ENCODE measurements at places on chromosomes 3 and 15.

DNA sequence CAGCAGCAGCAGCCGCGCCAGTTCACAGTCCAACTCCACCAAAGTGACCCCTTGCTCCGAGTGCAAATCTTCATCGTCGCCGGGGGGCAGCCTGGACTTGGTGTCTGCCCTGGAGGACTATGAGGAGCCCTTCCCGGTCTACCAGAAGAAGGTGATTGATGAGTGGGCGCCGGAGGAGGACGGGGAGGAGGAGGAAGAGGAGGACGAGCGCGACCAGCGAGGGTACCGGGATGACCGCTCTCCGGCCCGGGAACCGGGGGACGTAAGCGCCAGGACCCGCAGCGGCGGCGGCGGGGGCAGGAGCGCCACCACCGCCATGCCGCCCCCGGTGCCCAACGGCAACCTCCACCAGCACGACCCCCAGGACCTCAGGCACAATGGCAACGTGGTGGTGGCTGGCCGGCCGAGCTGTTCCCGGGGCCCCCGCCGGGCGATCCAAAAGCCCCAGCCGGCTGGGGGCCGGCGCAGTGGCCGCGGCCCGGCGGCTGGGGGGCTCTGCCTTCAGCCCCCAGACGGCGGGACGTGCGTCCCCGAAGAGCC, 224.1 kb upstream of the IL12A start:
- no peak for DNase-seq

DNA sequence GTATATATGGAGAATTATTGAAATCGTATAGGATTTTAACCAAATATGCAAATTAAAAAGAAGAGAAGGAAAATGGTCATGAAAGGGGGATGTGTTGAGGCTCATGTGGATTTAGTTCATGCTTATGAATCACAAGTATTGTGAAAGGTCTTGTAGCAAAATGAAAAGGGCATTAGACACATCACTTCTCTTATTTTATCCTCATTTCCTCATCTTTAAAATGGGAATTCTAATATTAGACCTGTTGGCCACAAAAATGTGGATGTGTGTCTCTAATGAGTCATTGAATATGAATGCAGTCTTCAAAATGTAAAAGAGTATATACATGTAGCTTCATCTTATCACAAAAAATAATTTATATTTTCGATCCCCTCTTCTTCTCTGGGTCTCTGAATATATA, 14.9 kb upstream of the ALCAM start:
- no peak for DNase-seq

GRCh38 chr3:10259036-10259435, 10.8 kb downstream of the TATDN2 start:
- no peak for DNase-seq

DNA sequence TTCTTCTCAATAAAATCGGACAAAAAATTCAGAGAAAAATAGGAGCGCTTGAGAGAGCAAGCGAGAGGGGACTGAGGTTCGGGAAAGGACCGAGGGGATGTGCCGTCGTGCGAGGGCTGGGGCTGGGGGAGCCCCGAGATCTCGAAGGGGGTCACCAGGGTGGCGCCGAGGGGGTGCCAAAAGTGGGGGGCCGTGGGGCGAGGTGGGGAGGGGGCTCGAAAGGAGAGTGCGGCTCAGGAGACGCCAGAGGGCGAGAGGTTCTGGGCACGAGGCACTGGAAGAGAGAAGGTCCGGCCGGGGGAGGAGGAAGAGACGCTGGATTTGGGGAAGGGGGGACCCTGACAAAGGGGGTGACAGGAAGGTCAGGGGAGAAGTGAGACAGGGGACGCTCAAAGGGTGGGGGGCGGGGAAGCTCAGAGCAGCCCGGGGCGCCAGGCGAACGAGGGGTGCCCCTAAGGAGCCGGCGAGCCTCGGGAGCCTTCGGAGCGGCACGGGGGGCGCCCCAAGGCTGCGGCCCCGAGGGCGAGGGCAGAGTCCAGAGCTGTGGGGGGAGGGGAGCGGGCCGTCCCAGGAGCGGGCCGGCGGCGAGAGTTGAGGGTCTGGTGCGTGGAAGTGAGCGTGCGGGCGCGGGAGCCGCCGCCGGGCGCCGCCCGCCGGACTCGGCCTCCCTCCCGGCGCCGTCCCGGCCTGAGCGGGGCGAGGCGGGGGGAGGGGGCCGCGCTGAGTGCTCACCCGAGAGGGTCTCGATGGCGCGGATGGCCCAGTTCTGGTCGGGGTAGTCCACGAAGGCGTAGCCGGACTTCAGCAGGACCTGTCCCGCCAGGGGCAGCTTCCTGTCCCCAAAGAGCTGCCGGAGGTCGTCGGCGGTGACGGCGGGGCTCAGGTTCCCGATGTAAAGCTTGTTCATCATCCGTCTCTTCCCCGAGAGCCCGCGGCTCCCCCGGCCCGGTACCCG, 514 bp downstream of the IGF2BP2 start:
- DNase-seq = no peak

DNA sequence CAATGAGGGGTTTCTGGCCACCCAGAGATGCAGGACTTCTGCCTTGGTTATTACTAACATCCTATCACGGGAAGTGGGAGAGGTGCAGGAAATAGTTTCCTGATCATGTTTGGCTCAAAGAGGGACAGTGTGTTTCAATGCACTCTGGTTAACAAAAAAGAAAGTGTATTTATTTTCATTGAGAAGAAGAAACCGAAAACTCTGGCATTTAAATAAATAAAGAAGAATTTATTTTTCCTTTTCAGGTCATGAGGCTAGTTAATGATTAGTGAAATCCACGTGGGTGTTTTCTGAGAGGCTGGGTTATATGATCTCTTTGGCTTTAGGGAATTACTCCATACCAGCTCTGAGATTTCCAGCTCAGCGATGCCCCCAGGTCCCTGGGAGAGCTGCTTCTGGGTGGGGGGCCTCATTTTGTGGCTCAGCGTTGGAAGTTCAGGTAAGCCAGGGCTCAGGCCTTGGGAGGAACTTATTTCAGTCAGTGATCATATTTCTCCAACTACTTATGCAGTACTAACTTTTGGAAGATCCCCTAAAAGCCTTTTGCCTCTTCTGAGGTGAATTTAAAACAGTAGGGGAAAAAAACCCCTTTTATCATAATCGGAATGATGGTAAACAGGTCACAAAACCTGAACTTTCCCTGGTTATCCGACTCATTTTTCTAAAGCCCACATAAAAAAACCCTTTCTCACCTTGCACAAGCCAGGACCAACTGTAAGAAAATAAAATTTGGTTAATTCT, at the start of gene PLA1A:
Gene PLA1A, plus strand, starts transcription at position 338 of the 741 bp plus-strand sequence. Its CDS starts 29 bp downstream, at position 367.
- no peak for DNase-seq

DNA sequence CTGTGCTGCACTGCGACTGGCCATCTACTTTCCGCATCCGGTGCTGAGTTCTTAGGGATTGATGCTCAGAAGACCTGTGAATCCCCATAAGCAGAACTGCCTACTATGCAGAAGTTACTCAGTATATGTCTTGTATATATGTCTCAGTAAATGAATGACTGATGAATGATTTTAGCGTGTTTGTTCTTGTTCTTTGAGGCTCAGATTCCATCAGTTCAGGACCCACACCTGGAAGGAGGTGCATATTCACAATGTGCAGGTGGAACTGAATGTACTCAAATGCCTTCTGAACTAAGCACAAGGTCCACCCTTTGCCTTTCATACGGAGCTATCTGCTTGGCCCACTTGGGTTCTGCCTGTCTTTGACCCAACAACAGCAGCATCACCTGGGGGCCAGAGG, 19.8 kb downstream of the TNFAIP8L3 start:
- no peak for DNase-seq

DNA sequence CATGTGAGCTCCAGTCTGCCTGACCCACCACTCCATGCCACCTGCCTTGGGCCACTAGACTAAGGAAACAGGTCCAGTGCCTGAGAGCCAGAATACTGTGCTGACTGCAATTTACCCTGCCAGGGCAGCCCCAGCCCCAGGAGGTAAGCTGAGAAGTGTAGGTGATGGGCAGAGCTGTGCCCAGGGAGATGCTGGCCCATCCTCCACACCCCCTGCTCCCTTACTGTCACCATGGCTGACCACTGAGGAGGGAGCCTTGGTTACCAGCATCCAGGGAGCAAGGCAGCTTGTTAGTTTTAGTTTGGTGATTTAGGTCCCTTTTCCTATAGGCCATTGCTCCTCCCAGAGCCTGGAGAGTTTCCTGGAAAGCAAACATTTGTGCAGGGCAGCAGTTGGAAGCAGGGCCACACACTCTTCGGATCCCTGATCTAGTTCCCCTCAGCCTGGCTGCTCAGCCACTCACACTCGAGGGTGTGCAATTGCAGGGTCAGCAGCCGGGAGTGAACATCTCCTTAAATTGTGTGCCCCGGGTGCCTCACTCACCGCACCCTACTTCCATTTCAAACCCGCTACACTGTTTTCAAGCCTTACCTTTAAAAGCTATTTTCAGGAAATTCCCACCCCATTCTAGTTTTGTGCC, 2.0 kb downstream of the GALNT15 start:
- DNase-seq = no peak

Measured in ELF-1 (cell line).